ENCODE measurements at places on chromosomes 3 and 15. TPM values are rescaled to one million over a fixed set of nuclear protein-coding genes. Genes with fewer than 3 reads are reported as not detected.

The GPX1 gene
- 186 TPM for total RNA-seq

The MST1 gene
- 116 TPM for total RNA-seq

The ALG1L2 gene
- not detected for total RNA-seq

The DCP1A gene
- 20.4 TPM for total RNA-seq

The UROC1 gene
- total RNA-seq: 4.2 TPM

The GOLGA8M gene
- 1.3 TPM for total RNA-seq

The FSTL1 gene
- 344 TPM for total RNA-seq

The PRR20G gene
- total RNA-seq: not detected

The CPLX3 gene
- total RNA-seq: not detected
